ENCODE measurements at places on chromosomes 6 and 20. TPM values are rescaled to one million over a fixed set of nuclear protein-coding genes. Genes with fewer than 3 reads are reported as not detected.

GRCh38 chr6:136347847-136348246, 58.2 kb upstream of the BCLAF1 start:
- DNase-seq, result no peak
- H3K4me3 ChIP-seq, result no peak overlapping the region
- no peak overlapping the region for H3K27ac ChIP-seq
- no peaks in the 10 kb centered on the region for H3K36me3 ChIP-seq
- no peaks in the 10 kb centered on the region for H3K4me1 ChIP-seq

DNA sequence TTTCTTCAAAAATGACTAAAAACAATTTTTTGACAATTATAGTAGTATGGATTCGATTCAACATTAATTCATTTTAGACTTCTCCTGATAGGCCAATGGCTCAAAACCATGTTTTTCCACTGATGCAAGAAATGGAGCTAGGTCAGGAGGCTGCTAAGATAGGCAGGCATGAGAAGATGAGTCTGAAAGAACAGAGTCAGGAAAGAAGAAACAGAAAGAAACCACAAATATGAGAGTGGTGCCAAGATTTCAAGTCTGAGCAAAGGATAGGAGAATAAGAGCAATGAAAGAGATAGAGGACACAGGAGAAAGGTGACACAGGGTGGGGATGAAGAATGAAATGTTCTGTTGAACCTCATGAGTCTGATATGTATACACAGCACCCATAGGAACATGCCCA, 112.2 kb downstream of the TASP1 start:
- no peak overlapping the region for H3K27ac ChIP-seq
- H3K4me3 ChIP-seq, result no peak overlapping the region
- peaks cover 7% of the 10 kb centered on the region for H3K36me3 ChIP-seq
- no peak for DNase-seq

DNA sequence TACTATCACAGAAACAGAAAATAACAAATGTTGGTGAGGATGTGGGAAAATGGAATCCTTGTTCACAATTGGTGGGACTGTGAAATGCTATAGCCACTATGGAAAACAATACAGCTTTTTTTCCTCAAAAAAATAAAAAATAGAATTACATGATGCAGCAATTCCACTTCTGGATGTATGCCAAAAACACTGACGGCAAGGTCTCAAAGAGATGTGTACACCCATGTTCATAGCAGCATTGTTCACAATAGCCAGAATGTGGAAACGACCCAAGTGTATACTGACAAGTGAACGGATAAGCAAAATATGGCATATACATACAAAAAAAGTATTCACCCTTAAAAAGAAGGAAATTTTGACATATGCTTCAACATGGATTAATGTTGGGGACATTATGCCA, 213.4 kb downstream of the KHDC1L start:
- H3K36me3 ChIP-seq, result no peaks in the 10 kb centered on the region
- DNase-seq, result no peak
- no peak overlapping the region for H3K27ac ChIP-seq
- no peaks in the 10 kb centered on the region for H3K27me3 ChIP-seq
- no peak overlapping the region for H3K4me3 ChIP-seq

Gene KHDC1L
- not detected for total RNA-seq

DNA sequence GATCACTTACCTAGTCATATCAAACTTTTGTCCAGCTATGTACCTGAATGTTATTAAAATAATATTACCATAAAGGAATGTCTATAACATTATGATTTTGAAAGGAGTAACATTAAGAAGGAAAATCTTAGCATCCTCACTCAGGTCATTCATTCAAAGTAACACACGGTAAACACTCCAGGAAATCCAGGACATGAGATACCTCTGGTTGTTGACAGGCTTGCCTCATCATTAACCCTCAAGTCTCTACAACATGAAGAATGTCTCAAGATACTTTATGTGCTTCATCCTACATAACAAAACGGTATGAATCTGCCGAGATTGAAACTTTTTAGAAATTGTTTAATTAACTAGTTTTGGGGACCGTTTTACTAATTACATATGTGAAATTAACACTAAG, 690 bp upstream of the FILIP1 start:
- H3K4me1 ChIP-seq, result no peaks in the 10 kb centered on the region
- no peak overlapping the region for H3K27ac ChIP-seq
- H3K36me3 ChIP-seq, result no peaks in the 10 kb centered on the region
- DNase-seq, result no peak
- H3K27me3 ChIP-seq, result peaks cover 27% of the 10 kb centered on the region

Gene HRH3
- total RNA-seq, result not detected

DNA sequence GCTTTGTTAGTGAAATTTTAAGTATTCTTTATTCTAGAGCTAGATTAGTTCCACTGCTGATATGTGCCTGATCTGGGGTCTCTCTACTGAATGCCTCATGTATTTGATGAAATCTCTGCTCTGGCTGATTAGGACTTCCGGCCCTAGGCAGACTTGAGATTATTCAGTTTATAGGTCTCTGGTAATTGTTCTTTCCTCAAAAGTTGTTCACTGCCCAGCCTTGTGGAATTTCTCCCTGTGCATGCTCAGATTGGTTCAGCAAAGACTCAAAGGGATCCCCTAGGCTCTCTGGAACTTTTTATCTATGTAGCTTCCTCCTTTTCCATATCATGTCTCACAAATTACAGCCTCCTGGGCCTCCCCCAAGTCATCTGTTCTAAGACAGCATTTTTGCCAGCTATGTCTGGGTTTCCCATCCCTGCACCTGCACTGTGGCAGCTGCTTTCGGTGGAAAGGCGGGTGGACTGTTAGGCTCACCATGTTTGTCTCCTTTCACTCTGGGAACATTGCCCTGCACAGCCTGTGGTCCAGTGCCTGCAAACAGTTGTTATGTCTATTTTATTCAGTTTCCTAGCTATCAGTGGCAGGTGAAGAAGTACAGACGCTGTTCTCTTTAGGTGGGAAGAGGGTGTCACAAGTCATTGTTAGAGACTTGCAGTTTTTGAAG, 73.7 kb downstream of the RPP40 start:
- no peak overlapping the region for H3K27ac ChIP-seq
- DNase-seq, result no peak
- no peaks in the 10 kb centered on the region for H3K27me3 ChIP-seq
- H3K36me3 ChIP-seq, result no peaks in the 10 kb centered on the region
- peaks cover 31% of the 10 kb centered on the region for H3K4me1 ChIP-seq
- H3K4me3 ChIP-seq, result no peak overlapping the region

- H3K4me3 ChIP-seq, result no peak overlapping the region
- no peak for DNase-seq
- no peaks in the 10 kb centered on the region for H3K36me3 ChIP-seq
- no peaks in the 10 kb centered on the region for H3K27me3 ChIP-seq
Measured at GRCh38 chr20:24166123-24166381, 177.5 kb upstream of the GGTLC1 start.

Gene FOXA2
- total RNA-seq, result 1.1 TPM

DNA sequence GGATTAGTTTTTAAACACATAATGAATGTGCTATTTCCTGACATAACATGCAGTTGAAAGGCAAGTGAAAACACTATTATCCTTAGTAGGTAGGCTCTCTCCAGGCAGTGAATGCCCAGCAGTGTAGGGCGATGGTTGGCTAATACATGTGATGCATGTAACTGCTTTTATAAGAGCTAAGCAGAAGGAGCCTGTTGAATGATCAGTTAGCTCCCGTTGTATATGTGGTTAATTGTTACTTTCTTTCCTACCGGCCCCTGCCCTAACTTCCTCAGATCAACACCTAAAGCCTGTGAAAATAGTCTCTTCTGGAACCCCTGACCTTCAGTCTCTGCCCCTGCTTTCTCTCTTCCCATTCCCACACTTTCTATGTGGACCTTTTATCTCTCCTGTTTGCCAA, 10.5 kb downstream of the SOX4 start:
- DNase-seq, result no peak
- H3K36me3 ChIP-seq, result peaks cover 17% of the 10 kb centered on the region
- H3K4me1 ChIP-seq, result peaks cover 3% of the 10 kb centered on the region
- no peaks in the 10 kb centered on the region for H3K27me3 ChIP-seq
- H3K4me3 ChIP-seq, result no peak overlapping the region

Gene IL17A
- not detected for total RNA-seq

DNA sequence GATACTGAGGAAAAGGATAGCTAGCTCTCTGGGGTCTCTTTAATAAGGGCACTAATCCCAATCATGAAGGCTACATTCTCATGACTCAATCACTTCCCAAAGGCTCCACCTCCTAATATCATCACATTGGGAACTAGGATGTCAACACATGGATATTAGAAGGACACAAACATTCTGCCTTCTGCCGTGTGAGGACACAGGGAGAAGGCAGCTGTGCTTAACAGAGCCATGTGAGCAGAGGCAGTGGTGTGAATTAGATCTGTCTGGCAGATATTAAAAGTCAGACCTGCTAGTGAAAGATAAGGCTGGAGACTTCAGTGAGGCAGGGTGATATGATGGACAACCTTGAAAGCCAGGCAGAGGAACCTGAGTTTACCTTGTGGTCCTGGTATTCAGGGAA, 341.9 kb downstream of the ARHGAP18 start:
- no peaks in the 10 kb centered on the region for H3K27me3 ChIP-seq
- DNase-seq, result no peak
- no peaks in the 10 kb centered on the region for H3K4me1 ChIP-seq
- no peaks in the 10 kb centered on the region for H3K36me3 ChIP-seq

DNA sequence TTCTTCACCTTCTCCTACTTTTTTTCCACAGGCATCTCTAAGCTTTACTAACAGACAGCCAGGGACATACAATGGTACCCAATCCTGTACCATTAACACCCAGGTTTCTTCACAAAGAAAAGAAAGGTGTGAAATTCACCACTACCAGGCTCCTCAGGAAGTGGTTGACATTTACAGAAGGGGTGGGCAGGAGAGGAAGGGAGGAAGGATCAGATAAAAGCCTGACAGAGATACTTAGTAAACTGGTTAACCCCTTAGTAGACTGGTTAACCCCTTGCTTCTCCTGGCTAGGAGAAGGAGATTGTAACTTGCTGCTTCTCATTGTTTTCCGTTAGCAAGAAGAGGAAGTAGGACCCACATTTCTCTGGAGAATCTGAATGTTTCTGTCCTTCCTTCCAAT, 7.2 kb downstream of the SAMD3 start:
- H3K27ac ChIP-seq, result no peak overlapping the region
- DNase-seq, result no peak
- H3K4me1 ChIP-seq, result no peaks in the 10 kb centered on the region
- no peaks in the 10 kb centered on the region for H3K36me3 ChIP-seq
- H3K27me3 ChIP-seq, result no peaks in the 10 kb centered on the region

Gene GHRH
- total RNA-seq, result not detected

Gene UBE3D
- 8.4 TPM for total RNA-seq

Gene BPHL
- total RNA-seq, result 15.1 TPM

DNA sequence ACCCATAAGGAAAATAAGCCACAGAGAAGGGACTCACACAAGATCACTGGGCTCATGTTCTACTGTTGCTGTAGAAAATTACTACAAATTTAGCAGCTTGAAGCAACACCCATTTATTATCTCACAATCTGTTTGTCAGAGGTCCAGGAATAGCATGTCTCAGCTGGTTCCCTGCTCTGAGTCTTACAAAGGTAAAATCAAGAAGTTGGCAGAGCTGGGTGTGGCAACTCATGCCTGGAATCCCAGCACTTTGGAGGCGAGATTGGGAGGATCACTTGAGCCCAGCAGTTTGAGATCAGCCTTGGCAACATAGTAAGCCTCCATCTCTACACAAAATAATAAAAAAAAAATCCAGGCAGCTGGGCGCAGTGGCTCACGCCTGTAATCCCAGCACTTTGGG, 28.5 kb upstream of the ZNF831 start:
- H3K4me3 ChIP-seq, result no peak overlapping the region
- no peak for DNase-seq
- H3K27me3 ChIP-seq, result peaks cover 92% of the 10 kb centered on the region

GRCh38 chr6:105058316-105058715, 101.4 kb downstream of the LIN28B start:
- H3K4me1 ChIP-seq, result no peaks in the 10 kb centered on the region
- no peak overlapping the region for H3K27ac ChIP-seq
- H3K4me3 ChIP-seq, result no peak overlapping the region
- no peak for DNase-seq
- H3K27me3 ChIP-seq, result no peaks in the 10 kb centered on the region

Gene SIM1
- not detected for total RNA-seq

- no peaks in the 10 kb centered on the region for H3K4me1 ChIP-seq
- H3K4me3 ChIP-seq, result no peak overlapping the region
- peaks cover 13% of the 10 kb centered on the region for H3K27me3 ChIP-seq
- no peak overlapping the region for H3K27ac ChIP-seq
- no peak for DNase-seq
Measured at GRCh38 chr6:18527836-18528743, 140.9 kb downstream of the RNF144B start.

DNA sequence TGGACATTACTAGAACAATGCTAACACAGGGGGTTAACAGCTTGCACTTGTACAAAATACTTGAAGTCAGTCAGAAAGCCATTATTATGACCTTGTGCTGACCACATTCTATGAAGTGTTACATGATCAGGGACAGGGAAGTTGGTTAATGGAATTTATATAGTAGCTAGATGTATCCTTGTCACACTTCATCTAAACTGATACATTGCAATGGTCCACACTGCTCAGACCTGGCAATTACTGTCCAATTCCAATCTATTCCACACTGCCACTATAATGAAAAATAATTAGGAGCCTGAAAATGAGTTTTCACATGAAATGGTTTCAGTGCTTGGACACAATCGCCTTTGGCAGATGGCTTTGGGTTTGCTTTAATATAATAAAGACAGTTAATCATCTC, 850.8 kb downstream of the EPHA7 start:
- H3K27me3 ChIP-seq, result no peaks in the 10 kb centered on the region
- DNase-seq, result no peak
- no peak overlapping the region for H3K4me3 ChIP-seq
- no peaks in the 10 kb centered on the region for H3K36me3 ChIP-seq

GRCh38 chr6:168051648-168052047, 27.4 kb downstream of the FRMD1 start:
- DNase-seq, result no peak
- H3K4me3 ChIP-seq, result no peak overlapping the region
- H3K27ac ChIP-seq, result no peak overlapping the region
- H3K27me3 ChIP-seq, result peaks cover 49% of the 10 kb centered on the region
- H3K4me1 ChIP-seq, result no peaks in the 10 kb centered on the region

DNA sequence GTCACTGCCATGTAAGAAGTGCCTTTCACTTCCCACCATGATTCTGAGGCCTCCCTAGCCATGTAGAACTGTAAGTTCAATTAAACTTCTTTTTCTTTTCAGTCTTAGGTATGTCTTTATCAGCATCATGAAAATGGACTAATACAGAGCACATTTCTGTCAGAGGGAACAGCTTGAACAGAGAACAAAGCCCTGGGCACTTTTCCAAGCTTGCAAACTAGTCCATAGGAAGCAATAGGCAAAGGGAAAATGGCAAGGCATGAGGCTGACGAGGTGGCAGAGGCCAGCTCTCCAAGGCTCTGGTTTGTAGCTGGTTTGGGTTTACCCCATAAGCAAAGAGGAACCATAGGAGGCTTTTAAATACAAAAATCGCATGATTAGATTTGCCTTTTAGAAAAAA, 185.1 kb upstream of the HDDC2 start:
- no peak overlapping the region for H3K27ac ChIP-seq
- H3K27me3 ChIP-seq, result peaks cover 46% of the 10 kb centered on the region
- H3K36me3 ChIP-seq, result no peaks in the 10 kb centered on the region
- no peaks in the 10 kb centered on the region for H3K4me1 ChIP-seq

Gene PAK5
- 0.07 TPM for total RNA-seq

Data from Calu3 (cell line).